ENCODE measurements at places on chromosomes 13 and 19.

DNA sequence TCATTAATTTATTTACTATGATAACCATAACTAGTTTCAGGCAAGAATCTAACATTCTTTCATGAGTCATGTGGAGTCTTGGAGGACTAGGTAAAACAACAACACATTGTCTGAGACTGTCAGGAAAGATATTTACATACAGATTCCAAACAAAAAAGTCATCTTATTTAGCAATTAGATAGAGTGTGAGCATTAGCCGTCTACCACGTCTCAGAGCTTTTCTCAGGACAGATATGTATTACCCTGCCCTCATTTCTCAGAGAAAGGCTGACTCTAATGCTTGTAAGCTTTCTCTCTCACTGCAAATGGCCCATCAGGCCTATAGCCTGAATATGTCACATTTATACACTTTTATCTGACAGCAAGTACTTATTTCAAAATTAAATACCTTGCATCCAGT lies 312.1 kb upstream of the PCDH20 start:
- DNase-seq = no peak

DNA sequence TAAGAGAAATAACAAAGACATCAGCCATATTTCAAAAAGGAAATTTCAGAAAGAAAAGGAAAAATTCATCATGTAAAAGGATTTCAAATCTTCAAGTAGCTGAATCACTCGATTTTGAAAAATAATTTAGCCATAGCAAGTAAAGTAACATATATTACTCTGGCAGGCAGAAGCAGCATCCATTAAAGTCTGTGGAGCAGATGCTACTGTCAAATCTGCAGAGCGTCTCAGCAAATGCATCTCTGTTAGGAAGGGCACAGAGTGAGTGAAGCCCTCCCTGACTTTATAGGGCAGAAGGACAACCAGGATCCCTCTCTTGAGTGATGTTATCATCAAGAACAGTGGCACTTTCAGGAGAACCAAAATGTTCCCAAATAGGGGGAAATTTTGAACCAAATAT lies 445.5 kb downstream of the EFNB2 start:
- DNase-seq = no peak

GRCh38 chr13:66313413-66313812 lies 916.7 kb downstream of the PCDH9 start:
- DNase-seq = no peak

DNA sequence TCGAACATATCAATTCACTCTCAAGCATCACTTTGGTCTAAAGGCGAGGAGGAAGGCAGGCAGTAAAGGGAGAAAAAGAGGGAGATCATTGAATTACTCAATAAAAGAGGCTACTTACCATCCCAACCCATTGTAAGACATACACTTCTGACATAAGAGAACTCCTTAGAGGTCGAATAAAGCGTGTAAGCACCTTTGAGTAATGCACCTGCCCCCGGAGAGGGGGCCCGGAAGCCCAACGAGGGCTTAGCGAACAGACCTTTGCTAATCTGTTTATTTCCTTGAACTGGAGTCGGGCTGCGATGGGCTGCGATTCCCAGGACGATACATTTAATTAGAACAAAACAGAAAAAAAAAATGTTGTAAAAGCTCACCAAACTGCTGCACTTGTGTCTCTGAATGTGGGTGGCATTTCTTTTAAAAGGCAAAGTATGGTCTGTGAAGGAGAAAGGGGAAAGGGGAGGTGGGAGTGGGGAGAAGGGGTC lies 3.0 kb downstream of the ZC3H4 start:
- DNase-seq = peak; percentile 73

All from NCI-H187 treated with DMSO at 0.1 percent for 48 hours (cell line).